ENCODE measurements at places on chromosomes 3 and 15. TPM values are rescaled to one million over a fixed set of nuclear protein-coding genes. Genes with fewer than 3 reads are reported as not detected.

GRCh38 chr15:52361975-52362494 is 66.4 kb upstream of the MYO5C start:
- no peak for DNase-seq

The C3orf85 gene
- total RNA-seq, result not detected

The CD200R1 gene
- not detected for total RNA-seq

The AGTR1 gene
- total RNA-seq, result not detected

DNA sequence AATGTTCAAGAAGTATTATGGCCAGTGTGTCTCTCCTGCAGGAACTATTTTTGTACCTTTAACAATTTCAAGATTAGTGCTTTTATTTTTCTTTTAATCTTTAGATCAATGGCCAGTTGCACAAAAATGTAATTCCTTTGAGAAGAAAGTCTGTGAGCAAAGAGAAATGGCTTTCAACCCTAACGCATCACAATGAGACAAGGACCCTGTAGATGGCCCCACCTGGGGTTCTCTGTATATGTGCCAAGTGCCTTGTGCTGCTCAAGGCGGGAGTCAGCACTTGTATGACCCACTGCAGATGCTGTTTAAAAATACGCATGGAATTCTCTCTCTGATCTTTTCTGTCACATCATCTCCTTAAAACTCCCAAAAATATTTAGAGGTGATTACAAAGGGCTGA is 453.4 kb downstream of the OCA2 start:
- DNase-seq, result no peak

GRCh38 chr3:19881036-19881435 is 53.0 kb downstream of the EFHB start:
- DNase-seq, result peak; percentile 56

GRCh38 chr15:40372981-40373380 is 9.5 kb upstream of the KNSTRN start:
- DNase-seq, result no peak

DNA sequence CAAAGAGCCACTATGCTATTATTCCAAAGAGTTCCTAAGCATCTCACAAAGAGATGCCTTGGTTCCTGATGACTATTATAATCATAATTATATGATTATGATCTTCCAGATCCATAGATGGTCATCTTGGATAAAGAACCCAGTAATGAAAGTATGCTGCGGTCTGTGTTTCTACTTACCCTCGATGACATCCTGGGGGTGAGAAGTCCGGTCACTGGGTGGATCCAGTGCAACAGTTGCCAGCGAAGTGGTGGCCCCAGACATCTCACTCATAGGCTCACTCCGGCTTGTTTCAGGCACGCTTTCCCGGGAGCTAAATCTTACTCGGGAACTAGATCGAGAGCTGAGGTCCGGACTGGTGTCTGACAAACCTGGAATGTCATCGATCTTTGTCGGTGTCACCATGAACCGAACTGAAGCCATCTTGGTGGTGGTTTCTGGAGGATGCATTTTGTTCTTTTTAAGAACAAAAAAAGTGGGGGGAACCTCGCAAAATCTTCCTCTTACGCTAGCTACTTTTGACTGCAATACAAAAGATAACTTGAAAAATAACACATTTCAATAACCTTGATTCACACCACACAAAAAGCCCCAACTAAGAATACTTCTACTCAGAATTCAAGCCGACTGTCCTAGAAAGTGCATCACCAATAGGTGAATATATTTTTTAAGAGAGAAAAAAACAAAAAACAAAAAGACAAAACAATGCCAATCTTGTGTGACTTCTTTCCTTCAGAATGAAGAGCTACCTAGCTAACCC is 1.2 kb downstream of the SLC12A6 start:
- no peak for DNase-seq

The GPR149 gene
- total RNA-seq, result not detected

- DNase-seq, result no peak
Measured at GRCh38 chr3:54793171-54793570, 134.7 kb downstream of the LRTM1 start.

The RFTN1 gene
- 0.49 TPM for total RNA-seq

The PIGZ gene
- 0.59 TPM for total RNA-seq

DNA sequence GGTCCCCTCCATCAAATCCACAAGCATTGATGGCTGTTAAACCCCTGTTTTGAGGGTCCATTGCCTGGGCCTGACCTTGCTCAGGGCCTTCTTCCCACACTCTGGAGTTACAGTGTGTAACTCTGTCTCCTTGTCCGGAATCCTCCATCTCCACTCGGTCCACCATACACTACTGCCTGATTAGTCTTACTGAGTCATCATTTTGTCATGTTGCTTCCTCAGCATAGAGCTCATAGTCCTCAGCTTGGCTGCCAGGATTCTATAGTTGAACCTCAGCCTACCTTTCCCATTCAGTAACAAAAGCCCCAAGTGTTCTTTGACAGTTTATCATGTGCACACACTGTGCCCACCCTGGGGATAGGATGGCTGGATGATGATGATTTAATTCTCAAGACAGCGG is 113.0 kb downstream of the PDE8A start:
- no peak for DNase-seq

DNA sequence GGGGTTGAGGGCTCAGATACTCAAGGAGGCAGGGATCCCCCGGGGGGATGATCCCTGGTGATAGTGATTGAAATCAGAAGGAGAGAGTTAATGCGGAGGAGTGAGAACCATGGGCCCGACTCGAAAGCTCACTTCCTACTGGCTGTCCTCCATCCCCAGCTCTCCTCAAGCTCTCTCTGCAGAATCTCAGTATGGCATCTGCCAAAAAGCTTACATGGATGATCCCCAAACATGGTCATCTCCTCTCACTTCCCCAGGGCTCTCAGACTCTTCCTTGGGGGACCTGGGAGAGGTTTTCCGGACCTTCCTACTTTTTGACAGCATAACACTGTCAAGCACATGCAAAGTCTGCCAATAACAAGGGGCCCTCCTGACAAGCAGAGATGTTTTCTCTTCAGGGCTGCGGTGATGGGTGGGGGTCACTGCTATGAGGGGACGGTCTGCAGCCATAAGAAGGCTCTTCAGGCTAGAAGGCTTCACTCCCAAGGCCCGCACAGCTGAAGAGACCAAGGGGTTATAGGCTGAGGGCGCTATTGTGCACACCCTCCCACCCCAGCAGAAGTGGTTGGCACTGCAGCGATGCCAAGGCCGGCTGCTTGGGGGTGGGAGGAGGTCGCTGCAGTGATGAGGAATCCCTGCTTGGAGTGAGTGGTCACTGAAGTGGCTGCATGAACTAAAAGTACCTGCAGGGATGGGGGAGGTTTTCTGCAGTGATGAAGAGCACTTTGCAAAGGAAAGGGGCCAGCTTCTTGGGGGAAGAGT is 828 bp upstream of the VWA5B2 start:
- peak; percentile 56 for DNase-seq

GRCh38 chr3:53921296-53921695 is 29.6 kb upstream of the SELENOK start:
- DNase-seq, result no peak

- no peak for DNase-seq
Measured at GRCh38 chr3:68210635-68211034, 556.2 kb upstream of the SUCLG2 start.

DNA sequence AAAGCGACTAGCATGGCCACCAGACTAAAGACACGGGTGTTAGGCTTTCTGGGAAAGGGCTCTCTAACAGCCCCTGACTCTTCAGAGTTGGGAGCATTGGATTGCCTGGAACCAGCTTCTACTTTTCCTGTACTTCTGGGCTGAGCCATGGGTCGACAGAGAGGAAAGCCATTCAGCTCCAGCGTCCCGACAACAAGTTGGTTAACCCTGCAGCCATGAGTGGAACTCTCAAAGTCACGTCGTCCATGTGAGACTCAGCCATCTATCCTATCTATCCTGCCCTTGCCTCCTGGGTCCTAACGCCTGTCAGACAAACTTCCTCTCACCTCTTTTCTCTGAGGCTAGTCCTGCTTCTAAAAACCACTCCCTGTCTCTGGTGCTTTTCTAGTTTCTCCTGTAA is 32.6 kb upstream of the TBC1D5 start:
- DNase-seq, result no peak

The COL6A6 gene
- total RNA-seq, result 0.40 TPM

GRCh38 chr3:129745253-129745652 is 138.8 kb upstream of the PLXND1 start:
- DNase-seq, result no peak

The OIP5 gene
- total RNA-seq, result 21.2 TPM

- DNase-seq, result no peak
Measured at GRCh38 chr3:194072097-194072428, 63.9 kb upstream of the HES1 start.

- DNase-seq, result no peak
Measured at GRCh38 chr3:49707113-49707480, 12.4 kb downstream of the AMIGO3 start.

- DNase-seq, result no peak
Measured at GRCh38 chr3:128881576-128881975, 2.2 kb downstream of the ACAD9 start.

All from endodermal cell (in vitro differentiated cells).